ENCODE measurements at places on chromosomes 11 and 22.

DNA sequence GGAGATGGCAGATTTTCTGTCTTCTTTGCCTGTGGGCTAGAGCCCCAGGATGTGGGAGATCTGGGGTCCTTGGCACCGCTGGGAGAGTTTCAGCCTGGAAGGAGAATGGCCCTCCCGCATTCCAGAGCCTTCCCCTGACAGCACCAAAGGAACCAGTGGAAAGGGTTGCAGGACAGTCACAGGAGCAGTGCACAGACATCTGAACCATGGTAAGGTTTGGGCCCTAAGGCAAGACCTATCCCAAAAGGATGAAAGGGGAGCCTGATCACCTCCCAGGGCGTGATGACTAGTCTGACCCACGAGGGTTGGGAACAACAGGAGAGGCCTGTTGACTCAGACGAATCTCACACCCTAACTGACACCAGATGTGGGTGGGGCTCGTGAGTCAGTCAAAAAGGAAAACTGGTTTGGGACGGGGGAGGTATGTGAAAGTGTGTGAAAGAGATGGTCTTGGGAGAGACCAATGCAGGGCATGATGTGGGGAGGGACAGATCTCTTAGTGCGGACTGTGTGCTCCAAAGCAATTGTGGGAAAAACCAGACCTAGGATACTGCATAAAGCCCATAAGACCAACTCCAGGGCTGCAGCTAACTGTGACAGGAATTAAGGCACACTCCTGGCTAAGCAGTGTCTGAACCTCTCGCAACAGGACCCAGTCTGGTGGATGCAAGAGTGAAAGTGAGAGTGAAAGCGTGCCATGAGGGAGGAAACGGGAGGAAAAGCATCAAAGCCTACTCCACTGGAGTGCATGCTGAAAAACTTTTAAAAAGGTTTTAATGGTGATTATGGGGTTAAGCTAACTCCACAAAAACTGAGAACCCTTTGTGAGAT is 39.1 kb upstream of the GLYAT start:
- no peak for DNase-seq

DNA sequence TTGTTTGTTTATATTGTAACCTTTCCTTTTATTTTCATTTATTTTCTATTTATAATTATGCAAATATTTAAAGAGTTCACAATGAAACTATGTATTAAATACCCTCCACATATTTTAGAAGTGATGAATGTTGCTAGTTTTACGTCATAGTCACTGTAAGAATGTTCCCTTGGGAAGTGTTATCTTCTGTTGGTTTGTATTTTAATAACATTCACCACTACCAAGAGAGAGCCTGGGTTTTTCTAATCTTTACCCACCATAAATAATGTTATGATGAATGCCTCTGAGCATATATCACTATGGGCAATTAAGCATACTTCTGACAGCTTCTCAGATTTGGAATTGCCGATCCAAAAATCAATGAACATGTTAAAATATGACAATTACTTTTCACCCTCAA is 80.7 kb downstream of the GGT1 start:
- no peak for DNase-seq

DNA sequence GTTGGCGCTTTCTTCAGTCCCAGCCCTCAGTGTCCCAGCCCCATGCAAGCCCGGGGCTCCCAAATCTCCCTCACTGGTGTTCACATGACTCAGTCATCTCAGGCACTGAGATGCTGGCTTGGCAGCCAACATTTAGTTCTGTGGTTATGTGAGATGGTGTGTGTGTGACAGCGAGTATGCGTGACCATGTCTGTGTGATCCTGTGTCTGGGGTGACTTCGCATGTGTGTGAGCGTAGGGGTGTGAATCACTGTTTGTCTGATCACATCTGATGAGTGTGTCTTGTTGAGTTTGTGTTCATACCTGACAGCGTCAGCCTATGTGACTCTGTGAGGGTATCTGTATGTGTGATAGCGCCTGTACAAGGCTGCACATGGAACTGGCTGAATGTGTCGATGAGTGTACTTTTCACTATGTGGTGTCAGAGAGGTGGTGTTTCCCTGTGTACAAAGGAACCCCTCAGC is 16.2 kb downstream of the CREB3L1 start:
- no peak for DNase-seq

DNA sequence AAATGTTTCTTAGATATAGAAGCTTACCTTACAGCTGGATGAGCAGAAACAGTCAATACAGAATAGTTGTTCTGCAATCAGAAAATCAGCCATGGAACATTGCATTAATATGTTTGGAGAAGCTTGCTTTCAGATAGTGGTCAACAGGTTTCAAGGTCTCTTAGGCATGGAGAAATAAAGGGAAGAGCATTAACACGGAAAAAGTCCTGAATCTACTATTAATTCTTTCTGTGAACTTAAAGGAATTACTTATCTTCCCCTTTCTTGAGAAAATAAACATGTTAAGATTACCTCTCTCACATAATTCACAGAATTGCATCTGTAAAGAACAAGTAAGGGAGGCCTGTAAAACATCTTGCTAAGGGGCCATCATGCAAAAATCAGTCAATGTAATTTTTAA is at the start of gene OR5B3:
TSS of gene OR5B3 (minus strand) at position 101 of the 400 bp plus-strand sequence. CDS start 3,465 bp downstream, outside the sequence.
- no peak for DNase-seq

GRCh38 chr11:33531743-33532181 is 168.9 kb downstream of the C11orf91 start:
- no peak for DNase-seq

- no peak for DNase-seq
These were observed 57.3 kb downstream of the CD82 start for GRCh38 chr11:44622721-44623258.

- no peak for DNase-seq
These were observed 5.9 kb upstream of the PHF21A start for GRCh38 chr11:46127150-46127638.

DNA sequence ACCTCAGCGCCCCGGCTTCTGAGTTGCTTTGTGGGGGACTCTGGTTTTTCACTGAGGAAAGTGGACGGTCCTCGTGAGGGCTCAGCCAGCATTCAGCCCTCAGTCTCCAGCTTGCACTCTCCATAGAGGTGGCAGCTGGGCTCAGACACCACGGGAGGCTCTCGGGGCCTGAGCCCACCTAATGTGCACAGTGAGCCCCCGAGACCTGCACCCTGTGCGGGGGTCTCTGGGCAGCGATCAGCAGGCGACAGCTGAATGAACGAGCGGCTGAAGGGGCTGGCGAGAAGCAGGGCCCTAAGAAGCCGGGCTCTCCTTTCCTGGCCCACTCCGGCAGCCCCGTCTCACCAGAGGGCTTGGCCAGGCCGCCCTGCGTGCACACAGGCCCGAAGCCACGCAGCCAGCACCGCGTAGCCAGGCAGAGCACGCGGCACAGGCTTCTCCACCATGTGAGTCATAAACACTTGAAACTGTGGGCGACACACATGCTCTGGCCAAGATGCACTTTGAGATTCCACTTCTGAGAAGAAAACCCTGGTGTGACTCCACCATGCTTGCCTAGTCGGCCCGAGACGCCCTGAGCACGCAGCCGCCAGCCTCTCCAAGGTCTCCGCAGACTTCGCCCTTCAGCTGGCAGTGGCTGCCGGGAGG is 28.0 kb downstream of the TOLLIP start:
- no peak for DNase-seq

DNA sequence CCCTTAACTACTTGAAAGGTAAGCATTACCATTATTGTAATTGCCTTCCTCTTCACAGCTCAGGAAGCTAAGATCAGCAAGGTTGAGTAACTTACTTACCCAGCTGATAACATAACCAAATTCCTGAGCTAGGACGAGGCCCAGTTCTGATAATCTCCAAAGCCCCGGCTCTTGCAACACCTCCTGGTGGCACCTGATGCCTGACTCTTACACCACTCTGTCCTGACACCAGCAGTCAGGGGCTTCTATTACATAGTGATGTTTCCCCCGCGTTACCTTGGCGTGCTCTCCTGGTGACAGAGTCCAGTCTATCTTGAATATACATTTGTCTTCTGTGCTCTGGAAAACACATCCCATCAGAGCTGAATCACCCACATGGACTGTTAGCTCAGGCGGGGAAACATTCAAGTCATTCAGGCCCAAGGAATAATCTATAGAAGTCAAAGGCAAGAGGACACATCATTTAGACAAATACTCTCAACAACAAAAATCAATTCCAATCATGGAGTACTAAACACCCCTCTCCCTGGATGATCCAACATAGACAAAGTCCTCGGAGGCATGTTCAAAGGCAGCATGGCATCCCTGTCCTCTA is 12.6 kb downstream of the JAML start:
- DNase-seq, result no peak
